ENCODE measurements at places on chromosomes 4 and X. TPM values are rescaled to one million over a fixed set of nuclear protein-coding genes. Genes with fewer than 3 reads are reported as not detected.

- DNase-seq: no peak
Observed at GRCh38 chr4:155667222-155667567, 547 bp downstream of the GUCY1A1 start.

Gene GAGE13
- not detected for total RNA-seq

DNA sequence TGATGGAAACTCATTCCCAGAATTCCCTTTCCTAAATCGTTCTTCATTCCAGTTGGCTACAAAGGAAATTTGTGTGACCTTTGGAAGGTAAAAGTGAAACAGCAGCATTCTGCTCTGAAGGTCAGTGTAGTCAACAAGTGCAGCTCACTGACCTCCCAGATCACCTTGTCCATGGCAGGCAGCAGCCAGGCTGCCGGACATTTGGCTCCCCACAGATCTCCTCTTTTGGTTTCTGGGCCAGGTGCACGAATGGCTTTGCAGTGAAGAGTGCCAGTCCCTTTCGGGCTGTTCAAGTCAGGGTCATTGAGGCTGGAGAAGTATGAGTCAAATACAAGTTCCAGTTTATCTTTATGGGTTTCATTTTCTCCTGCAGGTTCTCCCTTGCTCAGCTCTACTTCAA is 14.3 kb downstream of the GPRIN3 start:
- no peak for DNase-seq

DNA sequence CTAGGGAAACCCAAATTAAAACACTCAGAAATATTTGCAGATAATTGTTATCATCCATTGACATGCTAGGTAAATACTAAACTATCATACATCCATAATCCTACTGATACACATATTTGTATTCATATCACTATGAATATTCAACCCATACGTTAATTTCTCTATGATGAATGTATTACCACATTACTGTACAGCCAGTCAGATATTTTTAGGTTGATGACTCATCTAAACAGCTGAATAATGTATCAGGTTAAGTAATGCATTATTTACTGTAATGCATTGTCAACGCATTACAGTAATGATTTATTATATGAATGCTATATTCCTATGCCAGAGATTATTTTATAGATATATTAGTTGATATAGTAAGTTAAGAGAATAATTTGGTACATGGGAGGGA is 37.1 kb downstream of the VEGFC start:
- no peak for DNase-seq

DNA sequence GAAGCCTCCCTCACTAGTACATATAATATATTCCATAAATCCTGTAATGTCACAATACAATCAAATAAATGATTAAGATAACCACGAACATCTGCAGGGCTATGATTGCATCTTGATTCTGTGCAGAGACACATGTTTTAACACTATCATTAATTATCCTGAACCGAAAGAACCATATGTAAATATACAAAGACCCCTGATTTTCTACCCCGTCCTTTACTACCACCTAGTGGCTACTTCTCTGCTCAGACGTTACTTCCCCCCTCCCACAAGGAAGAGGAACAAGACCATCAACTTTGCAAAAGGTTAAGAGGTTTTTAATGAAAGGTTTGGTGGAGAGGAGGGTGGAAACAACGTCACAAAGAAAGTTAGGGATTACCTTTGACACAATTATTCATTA is 134.0 kb downstream of the COL4A6 start:
- DNase-seq: no peak

Gene GLOD5
- total RNA-seq: not detected

DNA sequence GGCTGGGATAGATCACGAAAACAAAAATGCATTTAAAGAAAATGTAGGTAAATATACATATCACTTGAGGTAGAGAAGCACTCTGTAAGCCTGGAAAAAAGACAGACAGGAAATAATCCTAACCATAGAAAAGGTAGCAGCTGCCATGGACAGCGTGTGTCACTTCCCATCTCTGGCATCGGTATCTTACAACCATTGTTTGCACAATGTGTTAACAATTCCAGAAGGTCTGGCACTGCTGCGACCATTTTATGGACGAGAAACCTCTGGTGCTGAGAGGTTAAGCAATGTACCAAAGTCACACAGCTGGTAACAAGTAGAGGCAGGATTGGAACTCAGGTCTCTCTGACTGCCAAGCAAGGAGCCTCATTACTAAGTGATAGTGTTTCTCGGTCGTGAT is 1.7 kb upstream of the MTNR1A start:
- no peak for DNase-seq

DNA sequence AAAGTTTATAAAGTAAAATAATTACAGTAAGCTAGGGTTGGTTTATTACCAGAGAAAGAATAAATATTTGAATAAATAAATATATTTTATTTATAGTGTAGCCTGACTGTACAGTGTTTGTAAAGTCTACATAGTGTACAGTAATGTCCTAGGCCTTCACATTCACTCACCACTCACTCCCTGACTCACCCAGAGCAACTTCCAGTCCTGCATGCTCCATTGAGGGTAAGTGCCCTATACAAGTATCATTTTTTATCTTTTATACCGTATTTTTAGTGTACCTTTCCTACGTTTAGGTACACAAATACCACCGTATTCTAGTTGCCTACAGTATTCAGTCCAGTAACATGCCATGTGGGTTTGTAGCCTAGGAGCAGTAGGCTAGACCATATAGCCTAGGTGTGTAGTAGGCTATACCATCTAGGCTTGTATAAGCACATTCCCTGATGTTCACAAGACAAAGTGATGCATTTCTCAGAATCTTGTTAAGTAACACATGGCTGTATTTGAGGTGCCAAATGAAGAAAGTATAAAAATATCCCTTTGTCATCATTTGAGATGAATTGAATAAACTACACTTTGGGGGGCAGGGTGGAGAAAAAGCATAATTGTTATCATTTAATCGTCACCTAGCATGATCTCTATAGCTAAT is 14.7 kb upstream of the KLHL8 start:
- DNase-seq: no peak

Gene GABRQ
- total RNA-seq: not detected

DNA sequence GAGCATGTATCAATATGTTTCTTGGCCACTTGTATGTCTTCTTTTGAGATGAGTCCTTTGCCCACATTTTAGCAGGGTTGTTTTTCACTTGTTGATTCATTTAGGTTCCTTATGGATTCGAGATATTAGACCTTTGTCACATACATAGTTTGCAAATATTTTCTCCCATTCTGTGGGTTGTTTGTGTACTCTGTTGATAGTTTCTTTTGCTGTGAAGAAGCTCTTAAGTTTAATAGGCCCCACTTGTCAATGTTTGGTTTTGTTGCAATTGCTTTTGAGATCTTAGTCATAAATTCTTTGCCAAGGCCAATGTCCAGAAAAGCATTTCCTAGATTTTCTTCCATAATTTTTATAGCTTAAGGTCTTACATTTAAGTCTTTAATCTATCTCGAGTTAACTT is 280.7 kb upstream of the GALNT7 start:
- no peak for DNase-seq

GRCh38 chr4:108350332-108350731 is 181.6 kb upstream of the LEF1 start:
- DNase-seq: no peak

DNA sequence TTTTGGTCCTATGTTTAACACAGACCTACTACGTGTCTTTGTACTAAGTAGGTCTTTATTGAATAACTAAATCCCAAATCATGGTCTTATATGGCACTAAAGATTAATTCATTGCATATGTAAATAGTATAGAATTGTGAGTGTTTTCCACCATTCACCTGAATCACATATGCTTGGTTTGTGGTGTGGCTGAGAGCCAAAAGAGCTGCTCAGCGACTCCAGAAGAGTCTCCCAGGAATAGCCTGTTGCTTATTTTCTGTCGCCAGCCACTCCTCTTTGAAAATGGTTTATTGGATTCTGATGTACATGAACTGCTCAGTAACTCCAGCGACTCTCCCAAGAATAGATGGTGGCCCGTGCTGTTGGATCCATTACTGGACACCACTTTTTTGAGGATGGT is 184.5 kb downstream of the CLCN4 start:
- DNase-seq: no peak

Gene ABHD18
- total RNA-seq: 11.1 TPM

Gene RAB9A
- 44.2 TPM for total RNA-seq

- DNase-seq: no peak
Observed at GRCh38 chr4:113411496-113411938, 350.0 kb downstream of the CAMK2D start.

DNA sequence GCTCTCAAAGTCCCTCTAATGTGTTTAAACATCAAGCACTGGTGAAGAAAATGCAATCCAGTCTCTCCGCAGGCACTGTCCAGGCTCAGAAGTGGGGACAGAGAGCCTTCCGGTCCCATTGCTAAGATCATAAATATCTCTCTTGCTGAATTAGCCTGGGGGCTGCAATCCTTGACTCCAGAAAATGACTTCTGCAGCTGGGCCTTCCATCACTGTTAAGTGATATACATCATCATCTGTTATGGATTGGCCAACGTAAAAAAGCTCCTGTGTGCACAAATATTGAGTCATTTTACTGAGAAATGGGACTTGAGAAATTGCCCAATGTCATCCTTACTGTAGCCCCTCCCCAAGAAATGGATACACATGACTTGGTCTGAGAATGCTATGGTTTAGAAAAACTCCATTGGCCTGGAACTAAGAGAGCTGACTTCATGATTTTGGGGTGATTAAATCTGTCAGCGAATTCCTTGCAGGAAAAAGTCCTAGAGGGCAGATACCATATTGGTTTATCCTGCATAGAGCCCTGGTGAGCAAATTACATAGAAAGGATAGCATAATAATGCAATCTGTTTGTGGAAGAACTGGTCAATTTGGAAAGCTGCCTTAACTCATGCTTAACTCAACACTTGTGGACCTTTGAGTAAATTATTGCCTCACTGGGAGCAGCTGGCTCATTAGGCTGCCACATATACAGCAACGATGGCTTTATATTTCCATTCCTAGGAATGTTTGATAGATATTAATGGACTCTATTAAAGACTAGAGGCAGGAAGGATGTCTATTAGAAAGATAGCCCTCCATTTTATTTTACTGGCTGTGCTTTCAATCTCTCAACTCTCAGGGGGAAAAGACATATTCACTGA is 346.1 kb downstream of the GBA3 start:
- no peak for DNase-seq

Gene GRSF1
- total RNA-seq: 67.9 TPM

All from GM12878 (cell line).